ENCODE measurements at places on chromosomes 2 and 18.

DNA sequence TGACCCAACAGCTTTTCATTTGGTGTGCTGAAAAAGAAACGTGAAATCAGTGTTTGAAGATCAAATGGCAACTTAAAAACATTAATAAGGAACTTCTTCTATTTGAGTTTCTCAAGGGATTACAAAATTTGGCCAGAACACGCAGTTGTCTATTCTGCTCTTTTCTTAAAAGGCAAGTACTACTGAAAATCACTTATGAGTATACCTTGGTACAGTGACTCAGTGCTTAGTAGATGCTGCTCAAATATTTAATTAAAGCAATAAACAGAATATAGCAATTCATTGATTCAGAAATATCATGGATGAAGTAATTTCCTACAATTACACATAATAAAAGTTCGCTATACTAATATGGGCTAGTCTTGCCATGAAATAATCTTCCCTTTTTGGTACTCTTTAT, 38.2 kb upstream of the MCM6 start:
- DNase-seq: no peak

- peak; percentile 15 for DNase-seq
These were observed 164.5 kb downstream of the PTH2R start for GRCh38 chr2:208570851-208571763.

- DNase-seq: peak; percentile 77
These were observed 50.7 kb downstream of the SFXN5 start for GRCh38 chr2:73020657-73021370.

GRCh38 chr2:156615836-156616322, 179.7 kb downstream of the GPD2 start:
- no peak for DNase-seq

GRCh38 chr18:37674570-37674969, 109.0 kb upstream of the CELF4 start:
- DNase-seq: no peak

GRCh38 chr18:66894851-66895250, 291.0 kb upstream of the CDH19 start:
- no peak for DNase-seq

- DNase-seq: no peak
These were observed 99.5 kb downstream of the SLC4A3 start for GRCh38 chr2:219726916-219727315.

DNA sequence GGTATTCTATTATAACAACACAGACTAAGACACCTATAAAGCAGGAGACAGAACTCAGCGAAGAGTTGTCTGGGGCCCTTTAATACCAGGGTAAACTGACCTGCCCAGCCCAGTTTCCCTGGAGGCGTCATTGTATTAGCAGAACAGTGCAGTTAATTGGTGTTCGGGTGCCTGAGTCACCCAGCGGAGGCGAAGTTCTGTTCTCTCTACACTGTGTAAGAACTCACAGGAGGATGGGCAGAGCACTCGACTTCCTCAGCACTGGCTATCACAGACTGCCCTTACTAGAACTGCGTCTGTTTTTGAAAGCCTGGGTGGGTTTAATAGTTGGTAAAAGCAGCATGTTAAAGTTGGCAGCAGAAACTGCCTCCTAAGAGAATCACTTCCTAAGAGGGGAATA, 106.5 kb upstream of the ATP8B1 start:
- peak; percentile 64 for DNase-seq

DNA sequence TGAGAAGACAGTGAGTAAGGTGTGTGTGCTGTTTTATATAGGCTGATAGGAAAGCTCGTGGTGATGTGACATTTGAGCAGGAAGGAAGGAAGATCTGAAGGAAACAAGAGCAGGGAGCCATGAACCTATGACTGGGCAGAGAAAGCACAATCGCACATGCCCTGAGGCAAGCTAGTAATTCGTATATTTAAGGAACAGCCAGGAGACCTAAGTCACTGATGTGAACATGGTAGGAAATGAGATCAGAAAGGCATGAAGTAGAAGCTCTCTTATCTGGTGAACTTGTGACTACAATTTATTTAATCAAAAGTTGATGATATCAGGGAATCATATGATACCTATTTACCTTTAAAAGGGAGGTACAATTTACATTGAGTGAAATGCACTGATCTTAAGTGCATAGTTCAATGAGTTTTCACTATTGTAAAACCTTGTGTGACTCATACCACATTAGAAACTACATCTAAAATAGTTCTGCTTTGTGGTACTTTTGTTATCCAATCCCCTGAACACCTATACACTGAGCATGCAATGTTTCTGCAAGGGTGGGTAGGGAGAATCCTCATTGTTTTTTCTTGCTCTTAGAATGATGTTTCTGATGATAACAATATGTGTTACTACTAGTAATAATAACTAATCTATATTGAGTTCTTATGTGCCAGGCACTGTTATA, 67.5 kb downstream of the GALNT13 start:
- DNase-seq: no peak

GRCh38 chr2:135949451-135950234, 35.8 kb downstream of the DARS1 start:
- DNase-seq: no peak

DNA sequence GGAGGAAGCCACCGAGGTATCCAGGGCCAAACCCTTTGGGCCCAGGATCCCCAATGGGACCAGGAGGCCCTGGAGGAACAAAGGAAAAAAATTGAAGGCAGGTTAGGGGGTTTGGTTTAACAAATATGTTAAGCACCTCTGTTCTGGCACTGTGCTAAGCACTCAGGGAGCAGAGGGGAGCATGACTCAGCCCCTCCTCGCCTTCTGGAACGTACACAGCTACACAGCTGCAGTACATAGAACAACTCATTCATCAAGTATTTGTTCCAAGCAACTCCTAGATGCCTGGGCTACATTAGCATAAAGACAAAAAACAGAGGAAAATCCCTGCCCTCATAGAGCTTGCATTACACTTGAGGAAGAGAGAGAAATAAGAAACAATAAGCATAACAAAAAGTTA, 153.6 kb downstream of the COL4A4 start:
- no peak for DNase-seq

Data from hepatocyte (in vitro differentiated cells).